Chondrocyte (in vitro differentiated cells): ENCODE measurements at places on chromosomes 3 and 15.
A peak's percentile ranks its signal among the peaks of the same experiment; 100 is the strongest.

- DNase-seq, result no peak
These were observed 48.1 kb downstream of the CFAP20DC start for GRCh38 chr3:59001675-59002074.

DNA sequence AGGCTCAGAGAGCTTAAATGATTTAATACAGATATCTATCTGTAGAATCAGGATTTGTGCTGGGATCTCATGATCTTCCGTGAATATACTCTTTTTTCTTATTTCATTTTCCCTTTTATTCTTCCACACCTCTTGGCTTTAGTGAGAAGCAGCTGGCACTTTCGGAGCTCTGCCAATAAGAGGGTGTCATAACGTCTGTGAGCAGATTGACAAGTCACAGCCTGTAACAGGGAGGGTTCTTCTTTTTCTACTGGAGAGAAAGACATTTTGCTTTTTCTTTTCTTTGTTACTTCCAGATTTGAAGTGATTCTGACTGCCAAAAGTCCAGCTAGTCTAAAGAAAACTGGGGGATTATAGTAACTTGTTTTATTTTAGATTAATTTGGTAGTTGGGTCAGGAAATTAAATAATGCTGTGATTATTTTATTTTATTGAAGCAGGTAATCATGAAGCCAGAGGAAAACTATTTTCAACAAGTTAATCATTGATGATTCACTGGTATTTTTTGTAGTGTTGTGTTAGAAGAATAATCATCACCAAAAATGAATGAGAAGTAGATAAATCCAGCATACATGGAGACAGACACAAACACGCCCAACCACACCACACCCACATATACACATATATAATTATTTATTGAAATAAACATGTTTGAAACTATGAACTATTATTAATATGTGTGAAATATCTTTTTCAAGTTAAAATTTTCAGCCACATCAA is 69.8 kb downstream of the TNFAIP8L3 start:
- no peak for DNase-seq

GRCh38 chr15:99716540-99717095 is 16.6 kb downstream of the LYSMD4 start:
- DNase-seq, result no peak

DNA sequence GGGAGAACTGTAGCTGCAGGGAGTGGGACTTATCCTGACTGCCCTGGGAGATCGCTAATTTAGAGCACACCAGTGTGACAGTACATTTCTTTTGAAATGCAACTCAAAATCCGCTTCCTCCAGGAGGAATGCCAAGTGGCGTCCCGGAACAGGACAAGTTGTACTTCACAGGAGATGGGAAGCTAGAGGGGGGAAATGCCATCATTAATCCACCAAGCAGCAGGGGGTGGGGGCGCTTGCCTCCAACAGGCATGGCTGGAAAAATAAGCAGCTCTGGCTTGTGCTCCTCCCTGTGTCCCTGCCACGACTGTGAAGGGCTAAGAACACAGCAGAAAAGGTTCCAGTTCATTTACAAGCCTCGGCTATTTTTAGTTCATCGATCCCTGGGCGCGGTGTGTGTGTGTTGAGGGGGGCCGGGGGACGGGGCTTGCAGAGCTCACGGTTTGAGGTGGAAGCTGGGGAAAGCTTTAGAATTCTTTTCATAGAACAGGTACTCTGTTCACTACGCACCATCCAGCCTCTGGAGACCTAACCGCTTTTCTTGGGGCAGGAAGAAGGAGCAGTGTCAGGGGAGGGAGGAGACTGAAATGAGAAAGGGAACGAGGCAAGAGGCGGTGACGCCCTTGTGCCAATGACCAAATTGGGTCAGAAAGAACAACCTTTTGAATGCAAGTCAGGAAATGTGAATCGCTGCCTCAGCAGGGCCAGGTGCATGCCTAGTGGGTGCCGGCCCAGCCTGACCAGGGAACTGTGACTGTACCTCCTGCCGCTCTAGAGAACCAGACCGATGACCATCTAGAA is 51.8 kb upstream of the DGKG start:
- DNase-seq, result no peak

DNA sequence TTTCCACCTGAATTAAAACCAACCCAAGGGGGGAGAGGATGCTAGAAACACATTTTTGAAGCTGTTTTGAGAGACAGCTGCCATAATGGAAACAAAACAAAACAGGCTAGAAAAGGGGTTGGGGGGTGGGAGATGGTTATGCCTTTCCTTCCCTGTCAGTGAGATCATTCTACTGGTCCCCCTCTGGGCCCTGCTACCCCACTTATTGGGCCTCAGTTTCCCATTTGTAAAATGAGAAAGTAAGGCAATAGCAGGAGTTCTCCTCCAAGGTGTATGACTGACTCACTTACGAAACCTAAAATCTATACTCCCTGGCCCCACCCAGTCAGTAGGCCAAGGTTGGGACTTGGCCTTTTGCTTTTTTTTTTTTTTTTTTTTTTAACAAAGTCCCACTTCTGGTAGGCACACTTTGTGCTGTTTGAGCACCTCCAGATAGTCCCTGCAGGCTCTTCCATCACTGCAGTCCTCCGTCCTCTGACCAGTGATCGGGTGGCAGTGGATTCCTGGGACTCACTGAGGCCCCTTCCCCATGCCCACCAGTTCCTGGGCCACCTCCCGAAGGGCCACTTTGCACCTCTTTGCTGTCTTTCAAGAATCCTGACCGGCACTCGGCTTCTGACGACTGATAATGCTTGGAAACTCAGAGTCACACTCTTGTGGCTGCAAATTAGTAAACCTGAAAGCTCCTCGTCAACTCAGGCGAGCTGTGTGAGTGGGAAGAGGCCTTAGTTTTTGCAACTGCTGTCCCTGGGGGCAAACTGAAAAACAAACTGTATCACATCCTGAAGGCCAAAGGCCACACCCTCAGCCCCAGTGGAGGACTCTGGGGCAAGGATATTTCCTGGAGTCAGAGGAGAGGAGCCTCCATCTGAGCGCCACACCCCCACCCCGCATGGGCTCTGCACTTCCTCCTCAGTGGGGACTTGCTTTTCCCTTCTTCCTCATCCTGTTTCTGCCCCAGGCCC is 6.7 kb upstream of the PSTPIP1 start:
- DNase-seq, result peak; percentile 51

DNA sequence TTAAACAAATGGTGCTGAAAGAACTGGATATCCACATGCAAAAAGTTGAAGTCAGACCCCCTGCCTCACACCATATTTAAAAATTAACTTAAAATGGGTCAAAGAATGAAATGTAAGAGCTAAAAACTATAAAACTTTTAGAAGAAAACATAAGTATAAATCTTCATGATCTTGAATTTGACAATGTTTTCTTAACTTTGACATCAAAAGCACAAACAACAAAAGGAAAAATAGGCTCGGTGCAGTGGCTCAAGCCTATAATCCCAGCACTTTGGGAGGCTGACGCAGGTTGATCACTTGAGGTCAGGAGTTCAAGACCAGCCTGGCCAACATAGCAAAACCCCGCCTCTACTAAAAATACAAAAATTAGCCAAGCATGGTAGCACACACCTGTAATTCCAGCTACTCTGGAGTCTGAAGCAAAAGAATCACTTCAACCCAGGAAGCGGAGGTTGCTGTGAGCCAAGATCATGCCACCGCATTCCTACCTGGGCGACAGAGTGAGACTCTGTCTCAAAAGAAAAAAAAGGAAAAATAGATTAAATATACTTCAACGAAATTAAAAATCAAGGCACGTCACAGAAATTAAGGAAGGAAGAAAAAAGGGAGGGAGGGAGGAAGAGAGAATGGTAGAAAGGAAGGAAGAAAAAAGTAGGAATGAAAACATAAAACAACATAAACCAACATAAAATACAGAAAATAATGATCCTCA is 1.5 kb downstream of the RAB27A start:
- no peak for DNase-seq

- DNase-seq, result no peak
These were observed 518.2 kb downstream of the CADM2 start for GRCh38 chr3:85476891-85477495.

GRCh38 chr15:35547775-35548364 is 1.9 kb upstream of the DPH6 start:
- DNase-seq, result no peak

- no peak for DNase-seq
These were observed 46.5 kb upstream of the CGNL1 start for GRCh38 chr15:57329582-57330367.

DNA sequence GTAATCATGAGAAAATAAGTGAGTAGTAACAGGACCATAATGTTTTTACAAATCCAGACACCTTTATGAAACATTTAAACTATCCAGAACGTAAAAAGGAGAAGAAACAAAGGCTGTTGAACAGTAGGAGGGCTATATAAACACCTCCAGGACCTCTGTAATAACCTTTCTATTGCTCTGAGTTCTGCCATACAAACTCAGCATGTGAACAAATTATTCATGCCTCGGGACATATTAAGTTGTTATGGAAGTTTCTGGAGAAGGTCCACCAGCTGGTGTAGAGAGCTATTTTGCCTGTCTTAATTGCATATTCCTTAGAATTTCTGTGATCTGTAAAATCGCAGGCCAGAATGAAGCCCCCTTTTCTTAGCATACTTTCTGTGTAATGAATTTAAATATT is 256.3 kb downstream of the UBE2E2 start:
- no peak for DNase-seq

DNA sequence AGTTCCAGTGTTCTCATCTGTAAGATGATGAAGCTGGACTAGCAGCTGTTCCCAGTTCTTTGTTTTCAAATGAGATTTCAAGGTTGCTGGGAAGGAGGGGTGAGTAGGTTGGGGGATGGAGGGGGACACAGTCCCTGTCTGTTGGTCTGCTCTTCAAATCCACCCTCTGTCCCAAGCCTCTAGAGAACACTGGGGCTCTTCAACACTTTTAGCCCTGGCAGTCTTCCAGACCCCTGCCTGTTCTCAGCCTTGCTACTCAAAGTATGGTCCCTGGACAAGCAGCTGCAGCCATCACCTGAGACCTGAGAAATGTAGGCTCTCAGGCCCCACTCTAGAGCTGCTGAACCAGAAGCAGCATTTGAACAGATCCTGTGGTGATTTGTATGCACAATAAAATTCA is 41.3 kb downstream of the NEK11 start:
- no peak for DNase-seq

DNA sequence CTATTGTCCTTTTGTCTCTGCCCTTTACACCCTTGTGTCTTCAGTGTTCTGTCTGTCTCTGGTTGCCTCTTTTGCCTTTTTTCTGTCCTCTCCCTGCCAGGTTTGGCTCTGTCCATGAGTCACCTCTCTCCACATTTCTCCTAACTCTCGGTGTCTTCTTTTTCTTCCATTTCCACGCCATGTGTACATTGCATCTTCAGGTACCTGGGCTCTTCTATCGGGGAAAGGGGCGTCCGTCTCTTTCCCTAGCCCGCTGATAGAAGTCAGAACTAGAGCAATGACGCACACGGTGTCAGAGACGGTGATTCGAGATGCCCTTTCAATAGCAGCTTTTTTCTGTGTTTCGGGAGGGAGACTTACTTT is 641 bp downstream of the OPA1 start:
- no peak for DNase-seq

DNA sequence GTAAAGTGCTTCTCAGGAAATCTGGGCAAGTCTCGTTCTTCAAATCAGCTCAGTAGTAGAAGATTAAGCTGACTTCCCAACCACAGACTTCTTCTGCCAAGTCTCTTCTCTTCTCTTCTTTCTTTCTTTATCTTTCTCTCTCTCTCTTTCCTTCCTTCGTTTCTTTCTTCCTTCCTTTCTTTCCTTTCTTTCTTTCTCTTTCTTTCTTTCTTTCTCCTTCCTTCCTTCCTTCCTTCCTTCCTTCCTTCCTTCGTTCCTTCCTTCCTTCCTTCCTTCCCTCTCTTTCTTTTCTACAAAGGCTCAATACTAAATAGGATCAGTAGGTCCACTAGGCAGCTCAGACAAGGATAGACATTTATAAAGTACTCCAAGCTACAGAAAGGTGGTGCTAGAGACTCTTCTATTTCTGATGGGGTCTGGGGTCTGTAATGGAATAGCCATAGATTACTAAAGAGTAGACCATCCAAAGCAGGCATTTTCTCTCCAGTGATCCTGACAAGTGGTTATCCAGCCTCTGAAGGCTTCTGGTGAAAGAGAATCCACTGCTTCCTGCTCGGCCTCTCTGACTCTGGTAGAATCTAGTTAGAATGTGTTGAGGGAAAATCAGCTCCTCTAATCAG is 100.8 kb downstream of the TPRG1 start:
- DNase-seq, result no peak

- DNase-seq, result no peak
These were observed 154.9 kb downstream of the SSR3 start for GRCh38 chr3:156400062-156400461.

DNA sequence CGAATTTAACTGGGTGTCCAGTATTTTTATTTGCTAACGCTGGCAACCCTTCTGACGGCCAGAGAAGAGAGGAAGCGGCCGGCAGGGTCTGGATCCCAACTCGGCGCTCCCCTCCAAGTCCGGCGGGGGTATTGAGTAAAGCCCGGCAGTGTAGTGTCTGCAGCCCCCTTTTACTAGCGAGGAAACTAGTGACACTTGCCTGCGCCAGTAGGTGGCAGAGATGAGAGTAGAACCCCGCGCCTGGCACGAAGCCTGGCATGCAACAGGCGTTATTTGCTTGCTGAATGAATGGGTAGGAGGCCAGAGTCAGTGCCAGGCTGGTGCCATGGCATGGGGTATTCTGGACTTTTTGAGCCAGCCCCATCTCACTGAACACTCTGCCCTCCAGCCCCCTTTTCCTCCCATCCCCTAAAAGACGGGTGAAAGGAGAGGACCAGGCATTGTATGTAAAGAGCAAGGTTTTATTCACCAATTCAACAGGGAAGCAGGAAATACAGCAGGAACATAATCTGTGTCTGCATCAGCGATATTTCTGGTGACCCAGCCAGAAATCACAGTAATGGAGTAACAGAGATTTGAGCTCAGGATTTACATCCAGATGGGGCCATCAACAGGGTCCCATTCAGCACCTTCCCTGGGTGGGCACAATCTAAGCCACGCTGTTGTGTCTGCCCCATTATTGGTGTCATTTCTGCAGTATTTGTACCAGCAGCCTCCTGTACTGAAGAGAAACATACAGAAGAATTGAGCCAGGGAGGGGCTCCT is 788 bp upstream of the WDR73 start:
- DNase-seq, result no peak

GRCh38 chr3:62920466-62920784 is 45.2 kb upstream of the CADPS start:
- DNase-seq, result no peak

GRCh38 chr15:33656168-33656567 is 312.1 kb upstream of the CHRM5 start:
- no peak for DNase-seq

DNA sequence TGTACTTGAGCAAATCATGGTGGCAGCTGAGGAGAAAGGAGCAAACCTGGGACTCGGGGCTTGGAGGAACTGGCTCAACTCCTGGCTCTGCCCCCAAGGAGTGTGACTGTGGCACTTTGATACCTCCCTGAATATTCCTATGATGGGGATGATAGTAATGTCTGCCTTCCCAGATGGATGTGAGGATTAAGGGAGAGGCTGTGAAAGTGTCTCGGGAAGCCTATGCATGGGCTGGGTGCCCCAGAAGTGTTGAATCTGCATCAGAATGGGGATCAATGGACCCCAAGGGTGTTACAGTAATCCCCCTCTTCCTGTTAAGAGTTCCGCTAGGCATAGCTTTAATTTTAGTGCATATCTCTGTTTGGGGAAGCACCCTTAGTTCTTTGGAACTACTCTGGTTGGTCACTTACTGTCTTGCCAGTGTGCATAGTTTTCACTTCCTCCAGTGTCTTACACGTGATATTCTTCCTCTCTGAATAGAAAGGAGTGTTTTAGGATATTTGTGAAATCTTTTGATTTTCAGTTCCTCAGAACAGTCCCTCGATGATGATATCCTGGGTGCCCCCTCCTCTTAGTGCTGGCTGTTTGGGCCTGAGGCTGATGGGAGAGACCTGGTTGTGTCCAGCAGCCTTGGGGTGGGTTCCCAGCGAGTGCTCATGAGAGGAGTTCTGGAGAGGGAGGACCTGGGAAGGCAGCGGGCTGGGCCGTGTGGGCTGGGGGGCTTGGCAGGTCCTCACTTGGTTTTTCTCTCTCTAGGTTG is 97.5 kb downstream of the CHDH start:
- no peak for DNase-seq
